Upper lobe of left lung (tissue), 6 donors: ENCODE measurements at places on chromosomes 16 and 17.

- DNase-seq = no peak
Observed at GRCh38 chr16:89453501-89454321, 36.6 kb downstream of the ANKRD11 start.

DNA sequence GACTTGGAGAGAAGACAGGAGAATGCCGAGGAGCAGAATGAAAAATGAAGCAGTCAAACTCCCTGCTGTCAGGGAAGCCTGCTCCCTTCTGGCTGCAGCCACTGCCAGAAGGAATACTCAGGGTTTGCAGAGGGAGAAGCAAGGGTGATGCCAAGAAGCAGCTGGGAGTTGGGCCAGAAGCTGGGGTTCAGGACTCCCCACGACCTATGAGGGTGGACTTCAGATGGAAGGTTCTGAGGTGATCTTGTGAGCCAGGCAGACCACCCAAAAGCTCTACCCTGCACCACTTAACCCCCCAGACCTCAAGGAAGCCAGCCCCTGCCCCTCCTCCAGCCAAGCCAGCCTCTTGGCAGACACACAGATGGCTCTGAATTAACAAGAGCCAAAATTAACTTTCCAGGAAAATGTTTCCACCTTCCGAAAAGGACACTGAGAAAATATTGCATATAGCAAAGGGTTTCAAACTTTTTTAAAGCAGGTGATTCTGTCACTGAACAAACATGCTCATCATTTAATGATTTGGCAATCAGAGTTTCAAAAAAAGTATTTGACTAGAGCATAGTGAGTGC, 126.0 kb upstream of the ERCC4 start:
- DNase-seq = no peak

- DNase-seq = no peak
Observed at GRCh38 chr17:50837980-50838954, 2.9 kb downstream of the WFIKKN2 start.

DNA sequence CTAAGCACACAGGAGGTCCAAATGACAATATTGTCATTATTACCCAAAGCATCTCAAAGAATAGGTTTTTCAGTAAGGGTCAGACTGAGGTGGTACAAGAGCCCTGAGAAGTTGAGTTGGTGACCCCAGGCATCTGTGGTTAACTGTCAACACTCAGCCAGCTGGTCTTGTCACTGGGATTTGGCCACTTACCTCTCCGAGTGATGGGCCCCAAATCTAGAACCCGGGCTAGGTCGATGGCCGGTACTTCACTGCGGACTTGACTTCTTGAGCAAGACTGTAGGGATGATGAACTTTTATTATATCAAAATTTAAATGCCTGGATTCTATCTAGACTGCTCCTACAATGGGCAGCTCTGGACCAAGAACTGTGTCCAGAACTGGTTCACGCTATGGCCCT, 11.5 kb downstream of the GP2 start:
- DNase-seq = no peak

DNA sequence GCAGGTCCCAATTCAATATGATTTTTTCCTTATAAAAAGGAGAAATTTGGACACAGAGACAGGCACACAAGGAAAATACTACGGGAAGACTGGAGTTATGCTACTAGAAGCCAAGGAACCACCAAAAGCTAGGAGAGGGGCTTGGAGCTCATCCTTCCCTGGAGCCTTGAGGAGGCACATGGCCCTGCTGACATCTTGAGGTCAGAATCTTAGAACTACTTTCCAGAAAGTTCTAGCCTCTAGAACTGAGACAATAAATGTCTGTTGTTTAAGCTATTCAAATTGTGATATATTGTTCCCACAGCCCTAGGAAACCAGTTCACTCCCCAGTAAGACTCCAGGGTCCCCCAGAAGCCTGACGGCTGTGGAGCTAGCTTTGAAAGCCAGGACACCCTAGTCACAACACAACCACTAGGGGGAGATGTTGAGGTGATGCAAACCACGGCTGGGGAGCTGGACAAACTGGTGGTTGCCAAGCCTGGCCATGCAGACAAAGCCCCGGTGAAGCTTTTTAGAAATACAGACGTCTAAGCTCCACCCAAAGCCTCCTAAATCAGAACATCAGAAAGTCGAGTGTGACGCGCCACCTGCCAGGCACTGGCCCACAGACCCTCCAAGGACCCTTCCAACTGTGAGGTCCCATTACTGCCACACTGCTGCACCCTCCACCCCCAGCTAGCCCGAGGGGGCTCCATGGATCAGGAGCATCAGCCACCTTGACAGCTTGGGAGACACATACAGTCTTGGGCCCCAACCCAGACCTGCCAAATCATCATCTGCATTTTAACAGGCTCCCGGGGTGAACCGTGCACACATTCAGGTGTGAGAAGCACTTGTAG, 106.4 kb downstream of the SLC39A11 start:
- DNase-seq = peak; percentile 66

DNA sequence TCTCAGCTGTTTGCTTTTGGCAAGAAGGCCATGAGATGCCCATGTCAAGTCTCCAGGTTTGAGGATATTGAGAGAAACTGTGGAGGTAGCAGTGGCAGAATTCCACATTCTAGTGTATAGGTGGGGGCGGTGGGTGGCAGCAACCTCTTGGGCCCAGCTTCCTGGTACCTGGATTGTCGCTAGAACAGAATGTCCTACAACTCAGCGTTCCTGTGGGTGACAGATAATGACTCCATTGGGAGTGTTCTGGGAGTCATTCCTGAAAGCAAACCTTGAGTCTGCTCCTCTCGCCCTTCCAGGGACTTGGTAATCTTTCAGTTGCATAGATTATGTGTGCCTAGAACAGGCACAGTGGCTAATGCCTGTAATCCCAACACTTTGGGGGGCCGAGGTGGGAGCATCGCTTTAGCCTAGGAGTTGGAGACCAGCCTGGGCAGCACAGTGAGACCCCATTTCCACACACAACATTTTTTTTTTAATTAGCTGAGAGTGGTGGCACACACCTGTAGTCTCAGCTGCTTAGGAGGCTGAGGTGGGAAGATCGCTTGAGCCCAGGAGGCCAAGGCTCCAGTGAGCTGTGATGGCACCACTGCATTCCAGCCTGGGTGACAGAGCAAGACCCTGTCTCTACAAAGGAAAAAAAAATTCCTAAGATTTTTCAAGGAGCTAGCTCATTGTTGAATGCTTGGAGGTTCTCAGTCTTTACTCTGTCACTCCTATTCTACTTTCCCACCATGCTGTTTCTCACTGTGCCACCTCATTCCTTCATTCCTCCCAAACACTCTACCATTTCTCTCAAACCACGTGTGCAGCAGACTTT, 37.9 kb upstream of the METTL16 start:
- DNase-seq = peak; percentile 43

- no peak for DNase-seq
Observed at GRCh38 chr17:46818316-46818928, at the start of gene WNT3. Gene WNT3, minus strand, starts transcription at chr17:46818692. Its CDS starts 95 bp downstream, at chr17:46818597.

DNA sequence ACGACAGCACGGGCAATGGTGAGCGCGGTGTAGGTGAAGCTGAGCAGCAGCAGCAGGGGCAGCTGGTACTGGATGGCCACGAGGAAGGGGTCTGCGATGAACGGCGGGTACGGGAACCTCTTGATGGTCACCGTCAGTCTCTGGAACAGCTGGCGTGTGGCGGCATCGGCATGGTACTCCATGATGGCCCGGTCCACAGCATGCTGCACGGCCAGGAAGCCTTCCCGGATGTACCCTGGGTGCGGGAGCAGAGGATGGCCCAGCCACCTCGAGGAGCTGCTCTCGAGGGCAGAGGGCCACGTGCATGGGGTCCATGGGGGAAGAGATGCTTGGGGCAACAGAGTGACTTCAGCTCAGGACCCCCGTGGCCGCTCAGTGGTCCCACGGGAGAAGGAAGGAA, 20.9 kb downstream of the ABCA3 start:
- no peak for DNase-seq

DNA sequence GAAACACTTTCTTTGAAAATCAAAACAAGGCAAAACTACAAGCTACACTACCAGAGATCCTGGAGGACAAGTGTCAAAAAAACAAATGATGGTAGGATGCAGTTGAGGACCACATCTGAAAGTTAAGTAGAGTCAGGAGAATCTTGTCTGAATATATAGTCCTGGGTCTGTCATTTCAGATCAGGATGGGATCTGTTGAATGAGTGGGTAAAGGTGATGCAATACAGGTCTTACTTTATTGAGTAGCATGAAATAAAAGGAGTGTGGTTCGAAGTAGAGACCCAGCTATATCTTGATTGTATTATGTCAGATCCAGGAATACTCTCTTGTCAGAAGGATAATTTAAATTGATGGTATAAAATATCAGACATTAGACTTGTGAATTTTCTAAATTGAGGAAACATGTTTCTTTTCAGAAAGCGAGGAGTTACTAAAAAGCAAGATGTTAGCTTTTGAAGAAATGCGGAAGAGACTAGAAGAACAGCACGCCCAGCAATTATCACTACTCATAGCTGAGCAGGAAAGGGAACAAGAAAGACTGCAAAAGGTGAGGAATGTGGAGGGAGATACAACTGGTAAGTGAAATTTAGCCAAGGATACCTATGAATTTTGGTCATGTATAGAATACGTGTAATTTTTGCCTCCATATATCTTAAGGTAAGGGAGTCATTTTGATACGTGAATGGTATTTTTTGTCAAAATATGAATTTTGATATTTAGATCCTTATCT, 15.1 kb upstream of the VPS35L start:
- no peak for DNase-seq

DNA sequence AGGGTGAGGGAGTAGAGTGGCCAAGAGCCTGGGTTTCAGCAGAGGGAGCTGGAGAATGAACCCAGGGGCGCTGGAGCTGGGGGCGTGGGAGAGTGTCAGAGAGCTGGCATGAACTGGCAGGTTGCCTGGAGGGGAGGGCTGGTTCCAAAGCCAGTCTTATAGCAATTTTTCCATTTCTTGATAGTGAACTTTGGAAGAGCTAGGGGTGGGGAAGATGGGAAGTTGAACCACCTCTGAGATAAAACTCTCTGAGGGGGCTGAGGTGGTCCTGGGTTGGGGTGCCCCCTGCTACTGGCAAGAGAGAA, 36.9 kb downstream of the ADGRG5 start:
- DNase-seq = no peak

DNA sequence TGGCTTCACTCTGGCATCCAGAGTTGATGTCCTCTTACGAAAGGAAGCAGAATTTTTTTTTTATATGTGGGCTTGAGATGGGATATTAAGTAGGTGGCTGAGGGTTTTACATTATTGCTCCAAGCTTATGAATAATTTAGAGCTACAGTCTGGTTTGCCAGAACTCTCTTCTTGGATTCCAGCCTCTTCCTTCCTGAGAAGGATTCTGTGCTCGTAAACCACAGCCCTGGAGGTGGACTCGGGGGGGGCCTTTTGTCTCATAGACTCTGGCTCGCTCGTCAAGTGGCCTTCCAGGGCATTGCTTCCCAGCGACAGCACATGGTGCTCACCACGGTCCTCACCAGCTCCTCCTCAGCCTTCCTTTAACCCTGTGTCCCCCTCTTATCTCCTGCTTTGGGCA, 43.2 kb downstream of the TMEM11 start:
- DNase-seq = no peak

DNA sequence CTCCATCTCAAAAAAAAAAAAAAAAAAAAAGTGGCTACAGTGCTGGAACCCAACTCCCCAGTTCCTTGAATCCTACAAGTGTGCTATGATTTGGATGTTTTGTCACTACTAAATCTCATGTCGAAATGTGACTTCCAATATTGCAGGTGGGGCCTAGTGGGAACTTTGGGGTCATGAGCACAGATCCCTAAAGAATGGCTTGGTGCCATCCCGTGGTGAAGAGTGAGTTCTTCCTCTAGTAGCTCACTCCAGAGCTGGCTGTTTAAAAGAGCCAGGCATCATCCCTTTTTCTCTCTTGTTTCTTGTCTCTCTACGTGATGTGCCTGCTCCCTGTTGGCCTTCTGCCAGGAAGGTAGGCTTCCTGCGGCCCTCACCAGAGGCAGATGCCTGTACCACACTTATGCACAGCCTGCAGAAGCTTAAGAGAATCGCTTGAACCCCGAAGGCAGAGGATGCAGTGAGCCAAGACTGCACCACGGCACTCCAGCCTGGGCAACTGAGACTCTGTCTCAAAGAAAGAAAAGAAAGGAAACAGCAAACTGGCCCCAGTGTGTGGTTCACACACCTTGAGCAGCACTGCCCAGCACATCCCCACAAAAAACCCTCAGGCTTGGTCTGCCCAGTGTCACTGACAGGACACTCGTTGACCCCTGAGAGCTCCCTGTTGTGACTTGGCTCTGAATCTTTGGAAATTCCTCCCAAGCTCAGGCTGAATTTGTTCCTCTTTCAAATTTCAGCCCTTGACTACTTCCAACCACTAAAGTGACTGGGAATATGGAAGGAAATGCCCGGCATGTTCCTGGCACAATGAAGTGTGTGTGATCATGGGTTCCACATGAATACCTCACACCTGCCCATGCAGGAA, 3.1 kb downstream of the MT1E start:
- DNase-seq = no peak

GRCh38 chr16:86661706-86662105, 83.4 kb downstream of the FOXL1 start:
- no peak for DNase-seq

DNA sequence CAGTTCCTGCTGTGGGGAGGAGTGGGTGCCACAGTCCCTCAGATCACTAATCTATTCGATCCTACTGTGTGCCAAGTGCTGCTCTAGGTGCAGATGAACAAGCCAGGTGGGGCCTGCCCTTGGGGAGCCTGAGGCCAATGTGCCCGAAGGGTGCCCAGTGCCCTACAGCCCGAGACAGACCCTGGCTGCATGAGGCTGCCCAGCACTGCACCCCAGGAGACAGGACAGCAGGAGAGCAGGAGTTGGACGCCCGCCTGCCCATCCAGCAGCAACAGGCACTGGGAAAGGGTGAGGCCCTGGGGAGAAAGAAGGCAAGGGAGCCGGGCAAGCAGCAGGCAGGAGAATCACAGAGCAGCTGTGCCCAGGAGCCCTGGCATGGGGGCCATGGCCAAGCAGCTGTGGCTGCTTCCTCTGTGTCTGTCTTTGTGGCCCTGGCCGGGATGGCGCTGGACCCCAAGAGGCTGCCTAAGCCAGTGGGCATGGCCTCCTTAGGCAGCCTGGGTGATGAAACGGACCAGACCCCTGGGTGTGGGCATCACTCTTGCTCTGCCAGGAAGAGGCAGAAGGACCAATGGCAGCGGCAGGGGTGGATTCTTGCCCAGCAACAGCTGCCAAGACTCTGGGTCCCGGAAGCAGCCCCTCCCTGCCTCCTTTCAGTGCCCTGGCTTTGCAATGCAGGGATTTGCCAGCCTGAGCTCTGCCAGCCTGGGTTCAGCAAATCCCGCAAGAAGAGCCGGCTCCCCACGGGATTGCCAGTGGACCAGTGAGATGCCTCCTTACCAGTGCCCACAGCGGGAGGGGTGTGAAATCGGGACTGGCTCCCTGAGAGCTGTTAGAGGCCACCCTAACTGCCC, 179.6 kb upstream of the TNRC6C start:
- peak; percentile 73 for DNase-seq

GRCh38 chr16:1712791-1713261, 6.8 kb downstream of the MAPK8IP3 start:
- peak; percentile 36 for DNase-seq

DNA sequence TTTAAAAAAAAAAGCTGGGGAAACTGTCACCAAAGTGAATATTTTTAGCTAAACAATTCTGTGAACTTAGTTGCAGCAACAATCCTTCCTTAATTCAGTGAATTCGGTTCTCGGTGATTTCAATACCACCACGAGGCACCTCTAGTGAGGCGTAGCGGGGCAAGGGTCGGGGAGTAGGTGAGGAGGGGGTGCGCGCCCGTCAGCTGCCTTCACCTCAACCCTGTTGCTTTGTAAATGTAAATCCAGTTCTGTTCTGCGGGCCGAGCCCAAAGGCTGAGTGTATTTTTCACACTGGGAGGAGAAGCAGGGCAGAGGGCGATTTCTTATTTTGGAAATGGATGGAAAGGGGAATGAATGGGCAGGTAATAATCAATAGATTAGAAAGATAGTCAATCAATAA, 17.4 kb downstream of the SALL1 start:
- DNase-seq = no peak

GRCh38 chr17:56679777-56680422, 86.4 kb downstream of the NOG start:
- no peak for DNase-seq
